ENCODE measurements at places on chromosomes 7 and 10. TPM values are rescaled to one million over a fixed set of nuclear protein-coding genes. Genes with fewer than 3 reads are reported as not detected.

DNA sequence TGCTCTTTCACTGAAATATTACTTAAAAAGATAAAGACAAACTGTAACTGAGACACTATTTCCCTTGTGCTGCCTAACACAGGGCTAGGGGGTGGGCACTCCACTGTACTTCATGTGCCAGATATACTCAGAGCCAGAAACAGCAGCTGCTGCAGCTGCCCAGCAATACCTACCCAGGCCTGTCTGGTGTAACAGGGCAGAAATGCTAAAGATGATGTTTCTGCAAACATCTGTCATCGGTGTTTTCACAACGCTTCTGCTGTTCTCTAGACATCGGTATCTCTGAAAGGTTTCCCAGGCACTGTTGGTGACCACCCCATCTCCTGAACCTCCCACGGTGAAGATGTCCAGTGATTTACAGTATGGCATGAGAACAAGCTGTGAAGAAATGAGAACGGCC, 42.7 kb downstream of the LAMB1 start:
- no peak for DNase-seq

- DNase-seq, result no peak
These were observed 91.8 kb downstream of the BAMBI start for GRCh38 chr10:28769091-28769604.

- DNase-seq, result no peak
These were observed 174.3 kb downstream of the NRP1 start for GRCh38 chr10:33160151-33160550.

DNA sequence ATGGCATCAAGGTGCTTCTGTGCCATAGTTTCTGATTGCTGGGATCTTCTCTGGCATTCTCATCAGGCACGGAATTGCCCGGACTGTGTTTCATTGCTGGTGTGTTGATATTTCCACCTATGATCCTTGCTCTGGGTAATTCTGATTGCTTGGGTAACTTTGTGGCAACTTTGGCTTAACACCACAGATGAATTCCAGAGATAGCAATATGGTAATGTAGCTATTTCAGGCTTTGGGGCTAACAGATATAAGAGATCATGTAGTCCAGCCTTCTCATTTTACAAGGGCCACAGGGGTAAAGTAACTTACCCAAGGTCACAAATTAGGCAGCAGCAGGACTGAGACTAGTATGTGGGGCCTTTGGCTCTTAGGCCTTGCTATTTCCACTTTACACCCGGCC, 53.9 kb upstream of the PLPP4 start:
- no peak for DNase-seq

DNA sequence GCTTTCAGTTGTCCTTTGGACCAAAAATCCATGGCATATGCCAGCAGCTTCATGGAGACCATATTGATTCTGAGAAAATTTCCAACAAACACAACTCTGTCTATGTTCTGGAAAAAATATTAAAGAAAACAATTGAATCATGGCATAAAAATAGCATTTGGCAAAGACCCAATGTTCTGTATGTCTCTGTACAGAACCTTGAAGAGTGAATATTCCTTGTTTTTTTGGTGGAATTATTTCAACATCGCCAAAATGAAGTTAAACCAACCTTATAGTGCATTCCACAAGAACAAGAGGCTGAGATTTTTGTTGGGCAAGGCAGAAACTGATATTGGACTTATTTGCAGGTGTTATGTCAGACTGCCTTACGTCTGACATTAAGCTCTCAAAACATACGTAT, 53.3 kb upstream of the SLC16A12 start:
- no peak for DNase-seq

- DNase-seq, result no peak
These were observed 59.6 kb upstream of the SEMA3E start for GRCh38 chr7:83708531-83708930.

- DNase-seq, result no peak
These were observed 9.0 kb downstream of the OAT start for GRCh38 chr10:124409696-124410095.

DNA sequence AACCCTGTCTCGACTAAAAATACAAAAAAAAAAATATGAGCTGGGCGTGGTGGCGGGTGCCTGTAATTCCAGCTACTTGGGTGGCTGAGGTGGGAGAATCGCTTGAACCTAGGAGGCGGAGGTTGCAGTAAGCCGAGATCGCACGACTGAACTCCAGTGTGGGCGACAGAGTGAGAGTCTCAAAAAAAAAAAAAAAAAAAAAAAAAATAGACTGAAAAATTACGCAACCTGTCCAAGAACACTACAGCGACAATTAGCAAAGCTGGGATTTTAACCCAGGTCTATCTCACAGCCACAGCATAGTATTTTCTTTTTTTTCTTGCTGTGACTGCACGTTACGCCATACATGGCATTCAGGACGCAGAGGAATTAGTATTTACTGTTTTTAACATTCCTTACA, 1.1 kb upstream of the RABGEF1 start:
- DNase-seq, result no peak

DNA sequence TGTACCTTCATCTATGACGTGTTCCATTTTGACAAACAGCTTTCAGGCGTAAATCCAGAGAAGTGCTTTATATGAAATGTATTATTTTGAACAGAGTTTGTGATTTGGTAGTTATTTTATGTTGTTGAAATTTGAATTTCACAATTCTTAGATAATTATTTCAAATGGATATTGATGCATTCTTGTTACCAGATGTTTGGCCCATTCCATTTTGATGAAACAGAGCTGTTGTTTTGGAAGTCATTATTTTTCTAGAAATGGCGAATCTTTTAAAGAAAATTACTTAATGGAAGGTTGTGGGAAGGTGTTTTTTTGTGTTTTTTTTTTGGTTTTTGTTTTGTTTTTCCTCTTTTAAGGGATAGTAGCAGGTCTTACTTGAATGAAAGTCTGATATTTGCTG, 2.4 kb downstream of the OTUD1 start:
- DNase-seq, result no peak

- no peak for DNase-seq
These were observed 11.2 kb upstream of the SLC13A1 start for GRCh38 chr7:123210986-123211385.

DNA sequence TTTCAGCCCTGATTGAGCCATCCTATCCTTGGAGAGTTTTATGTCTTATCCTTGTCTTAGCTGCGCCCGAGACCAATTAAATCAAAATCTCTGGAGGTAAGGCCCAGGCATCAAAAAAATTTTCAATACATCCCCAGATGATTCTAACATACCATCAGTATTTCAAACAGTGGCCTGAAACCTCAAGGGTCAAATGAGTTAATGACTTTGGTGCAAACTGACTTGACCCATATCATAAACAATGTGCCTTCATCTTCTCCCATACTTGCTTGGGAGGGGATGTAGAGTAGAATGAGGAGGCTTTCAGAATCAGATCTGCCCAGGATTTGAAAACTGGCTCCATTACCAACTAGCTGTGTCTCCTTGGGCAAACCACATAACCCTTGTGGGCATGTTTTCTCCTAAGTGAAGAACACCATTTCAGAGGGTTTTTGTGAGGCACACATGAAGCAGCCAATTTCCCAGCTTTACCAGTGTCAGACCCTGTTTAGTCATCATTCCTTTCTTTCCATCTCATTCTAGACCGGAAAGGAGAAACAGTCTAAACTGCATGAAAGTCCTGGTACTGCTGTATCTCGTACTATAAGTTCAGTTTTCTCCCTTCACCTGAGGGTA, 35.7 kb upstream of the ATXN7L1 start:
- no peak for DNase-seq

GRCh38 chr7:96962221-96962885, 43.0 kb upstream of the DLX6 start:
- DNase-seq, result no peak

DNA sequence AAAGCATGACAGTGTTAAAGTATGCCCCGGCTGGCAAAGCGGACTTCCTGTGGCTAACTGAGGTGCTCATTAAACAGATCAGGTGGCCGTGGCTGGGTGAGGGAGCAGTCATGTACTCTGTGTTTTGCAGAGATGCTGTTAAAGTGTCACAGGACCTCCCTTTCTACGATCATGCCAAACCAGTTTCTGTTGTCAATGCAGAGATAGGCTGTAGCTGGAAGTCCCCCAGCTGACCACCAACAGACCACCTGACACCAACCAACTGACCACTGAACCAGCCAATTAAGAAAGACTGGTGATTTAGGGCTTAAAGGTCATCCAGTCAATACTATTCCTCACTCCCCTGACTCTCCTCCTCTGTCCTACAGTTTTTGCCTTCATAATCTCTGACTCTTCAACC, 431.1 kb upstream of the LRGUK start:
- no peak for DNase-seq

GRCh38 chr10:121873236-121873635, 54.6 kb downstream of the ATE1 start:
- DNase-seq, result no peak

DNA sequence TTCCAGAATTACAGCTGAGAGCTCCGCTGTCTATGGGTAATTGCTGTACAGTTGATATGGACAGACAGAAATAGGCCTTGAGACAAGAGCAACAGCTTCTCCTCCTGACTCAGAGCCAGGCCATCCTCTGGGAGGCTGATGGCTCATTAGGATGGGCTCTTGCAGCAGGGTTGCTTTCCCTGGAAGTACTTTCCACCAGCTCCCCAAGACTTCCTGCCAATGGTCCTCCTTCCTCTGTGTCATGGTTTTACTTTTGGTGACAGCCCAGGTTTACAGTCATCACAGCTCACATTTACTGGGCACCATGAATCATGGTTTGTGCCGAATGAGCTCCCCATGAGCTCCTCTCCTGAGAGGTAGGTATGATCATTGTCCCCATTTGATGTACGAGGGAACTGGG, 131.8 kb downstream of the HECW1 start:
- DNase-seq, result no peak

DNA sequence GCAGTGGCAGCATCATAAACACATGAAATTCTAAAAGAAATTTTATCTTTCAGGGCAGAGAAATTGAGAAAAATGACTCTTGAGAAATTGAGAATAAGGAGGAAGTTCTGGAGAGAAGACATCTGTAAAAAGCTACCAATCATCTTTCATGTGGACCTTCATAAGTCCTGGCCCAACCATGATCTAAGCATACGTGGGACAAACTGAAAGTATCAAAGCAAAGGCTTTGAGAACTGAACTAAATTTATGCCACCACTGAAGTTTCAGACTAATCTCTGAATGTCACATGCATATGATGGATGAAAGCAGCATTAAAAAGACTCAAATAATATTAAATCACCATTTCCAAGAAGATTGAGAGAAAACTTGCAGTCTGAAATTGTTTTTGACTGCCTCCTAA, 1502.8 kb upstream of the LRRTM3 start:
- no peak for DNase-seq

DNA sequence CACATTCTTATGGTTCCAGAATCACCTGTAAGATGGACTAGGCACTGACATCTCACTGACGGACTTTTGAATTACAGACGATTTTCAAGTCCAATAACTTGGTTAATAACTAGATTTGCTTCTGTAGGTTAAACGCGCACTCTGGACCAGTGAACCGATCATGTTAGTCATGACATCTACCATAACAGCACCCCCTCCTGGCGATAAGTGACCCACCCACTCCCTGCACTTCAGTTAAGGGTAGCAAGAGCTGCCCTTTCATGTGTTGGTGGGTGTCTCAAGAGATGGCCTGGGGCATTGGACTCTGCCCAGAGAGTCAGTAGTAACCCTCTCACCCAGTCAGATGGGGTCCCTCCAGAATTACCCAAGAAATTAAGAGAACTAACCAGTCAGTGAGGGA, 12.9 kb downstream of the GRM8 start:
- peak; percentile 48 for DNase-seq

- DNase-seq, result peak; percentile 37
These were observed 553 bp downstream of the VDAC2 start for GRCh38 chr10:75211007-75211691.

DNA sequence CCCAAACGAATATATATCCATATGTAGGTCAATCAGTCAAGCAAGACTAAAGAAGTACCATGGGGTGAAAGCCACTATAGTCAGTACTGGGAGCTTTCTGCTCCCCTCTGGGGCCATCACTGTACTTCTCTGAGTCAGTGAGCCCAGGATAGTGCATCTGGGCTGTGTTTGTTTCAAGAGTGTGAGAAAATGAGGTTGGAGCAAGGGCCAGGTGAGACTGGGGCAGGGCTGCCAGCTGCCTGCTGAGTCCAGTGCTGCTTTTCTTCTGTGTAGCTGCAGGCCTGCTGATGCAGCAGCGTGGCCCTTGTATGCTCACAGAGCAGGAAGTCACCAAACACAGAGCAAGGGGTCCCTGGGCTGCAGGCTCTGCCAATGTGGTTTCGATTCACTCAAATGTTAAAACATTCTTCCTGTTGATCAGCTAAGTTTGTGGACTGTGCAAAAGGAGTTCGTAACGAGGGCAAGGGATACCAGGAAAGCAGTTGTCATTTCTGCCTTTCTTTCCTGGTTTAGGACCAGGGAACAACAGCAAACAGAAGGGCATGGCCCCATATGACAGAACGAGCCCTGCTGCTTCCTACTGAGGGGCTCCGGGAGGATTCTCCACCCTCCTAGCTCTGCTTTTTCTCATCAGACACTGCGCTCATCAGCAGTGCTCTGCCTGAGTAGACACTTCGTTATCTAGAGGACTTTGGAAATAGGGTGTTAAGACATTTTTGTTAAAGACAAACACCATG, 65.4 kb upstream of the TNS3 start:
- no peak for DNase-seq

GRCh38 chr10:49645417-49645816, 31.6 kb downstream of the CHAT start:
- no peak for DNase-seq

DNA sequence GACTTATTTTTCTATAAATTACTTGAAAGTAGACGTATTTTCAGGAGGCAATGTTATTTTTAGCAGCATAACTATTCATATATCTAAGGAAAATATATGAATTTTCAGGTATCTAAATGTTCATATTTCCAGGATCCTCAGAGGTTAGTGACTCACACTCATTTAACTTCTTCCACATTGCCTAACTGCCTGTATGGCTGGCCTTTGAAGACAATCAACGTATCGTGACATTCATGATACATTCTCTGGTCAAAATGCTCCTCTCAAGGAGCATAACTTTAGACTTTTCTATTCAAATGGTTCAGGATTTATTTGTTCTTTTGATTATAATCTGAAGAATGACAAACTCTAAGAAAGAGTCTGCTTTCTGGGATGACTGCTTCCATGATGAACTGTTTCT, 89.3 kb downstream of the SEMA3C start:
- DNase-seq, result no peak

- DNase-seq, result no peak
These were observed 441.8 kb downstream of the INHBA start for GRCh38 chr7:41261080-41261479.

DNA sequence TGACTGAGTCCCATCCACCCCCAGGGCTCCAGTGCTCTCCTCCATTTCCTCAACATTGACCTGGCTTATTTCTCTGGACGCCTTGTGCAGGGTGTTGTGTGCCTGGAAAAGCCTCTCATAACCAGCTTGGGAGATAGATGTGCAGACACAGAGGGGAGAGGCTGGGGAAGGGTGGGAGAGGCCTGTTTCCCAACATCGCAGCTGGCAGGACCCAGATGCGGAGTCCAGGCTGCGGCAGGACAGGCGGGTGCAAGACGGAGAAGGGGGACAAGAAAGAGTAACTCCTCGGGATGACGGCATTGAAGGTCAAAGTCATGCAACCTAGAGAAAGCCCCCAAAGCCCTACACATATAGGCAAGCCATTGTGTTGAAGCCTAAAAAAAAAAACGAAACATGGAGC, 54.1 kb upstream of the ANTXRL start:
- DNase-seq, result no peak

The RASA4B gene
- total RNA-seq, result 2.9 TPM

The GOT1 gene
- total RNA-seq, result 77.0 TPM

The ELFN1 gene
- total RNA-seq, result 0.45 TPM

The CYP2C9 gene
- 0.22 TPM for total RNA-seq

The WEE2 gene
- not detected for total RNA-seq

The CALCR gene
- total RNA-seq, result 0.16 TPM

The MET gene
- 0.65 TPM for total RNA-seq

The MINDY4 gene
- 13.1 TPM for total RNA-seq

The ANXA11 gene
- total RNA-seq, result 182 TPM

The ACTR1A gene
- total RNA-seq, result 56.7 TPM
